Dermis microvascular lymphatic vessel endothelial cell (primary cell): ENCODE measurements at places on chromosomes 3 and 15.

DNA sequence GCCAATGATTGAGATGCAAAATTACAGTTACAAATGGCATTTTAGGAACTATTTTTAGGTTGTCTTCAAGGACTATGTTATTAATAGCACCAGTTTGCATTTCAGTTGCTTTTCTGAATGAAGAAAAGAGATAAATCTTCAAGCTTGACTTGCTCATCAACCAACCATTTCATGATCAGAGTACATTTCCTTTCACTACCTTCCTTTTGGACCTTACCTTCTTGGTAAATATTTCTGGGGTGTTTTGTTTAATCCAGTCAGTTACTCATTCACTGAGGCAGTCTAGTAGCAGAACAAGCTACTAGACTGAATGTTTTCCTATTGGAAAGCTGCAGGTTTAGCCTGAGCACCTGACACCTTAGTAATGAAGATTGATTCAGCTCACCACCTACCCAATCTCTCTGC is 8.2 kb downstream of the SLC27A2 start:
- no peak for DNase-seq

GRCh38 chr15:67564021-67564967 is 21.8 kb downstream of the MAP2K5 start:
- no peak for DNase-seq

GRCh38 chr15:42364529-42364928 is 5.2 kb downstream of the CAPN3 start:
- DNase-seq: peak; percentile 86

- no peak for DNase-seq
These were observed 357.7 kb downstream of the OTOL1 start for GRCh38 chr3:161854232-161854771.

DNA sequence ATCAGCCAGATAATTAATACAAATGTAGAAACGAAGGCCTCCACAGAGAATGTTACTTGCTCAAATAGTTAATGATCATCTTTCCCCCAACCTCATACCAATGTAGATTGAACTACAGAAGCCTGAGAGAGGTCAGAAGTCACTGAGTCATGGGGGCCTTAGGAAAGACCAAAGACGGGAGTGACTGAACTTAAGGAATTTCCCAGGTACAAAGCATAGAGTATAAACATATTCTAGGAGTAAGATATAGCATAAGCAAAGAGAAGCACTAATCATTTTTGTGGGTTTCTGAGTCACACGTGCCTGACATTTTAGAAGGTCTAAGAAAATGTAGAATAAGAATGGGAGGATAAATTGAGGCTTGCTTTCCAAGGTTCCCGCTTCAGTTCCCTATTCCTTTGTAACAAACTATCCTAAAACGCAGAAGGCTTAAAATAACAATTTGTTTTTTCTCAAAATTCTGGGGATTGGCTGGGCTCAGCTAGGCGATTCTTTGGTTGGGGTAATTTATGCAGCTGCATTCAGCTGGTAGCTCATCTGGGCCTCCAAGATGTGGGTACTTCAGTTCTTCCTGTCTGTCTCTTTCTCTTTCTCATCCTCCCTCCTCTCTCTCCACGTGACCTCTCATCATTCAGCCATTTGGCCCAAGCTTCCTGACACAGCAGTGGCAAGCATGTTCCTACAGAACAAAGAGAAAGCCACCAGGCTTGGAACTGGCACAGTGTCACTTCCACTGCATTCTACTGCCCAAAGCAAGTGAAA is 422.6 kb downstream of the FOXP1 start:
- no peak for DNase-seq

- peak; percentile 55 for DNase-seq
These were observed 11.6 kb downstream of the THBS1 start for GRCh38 chr15:39592500-39592899.

- DNase-seq: no peak
These were observed 116.1 kb downstream of the KCNH8 start for GRCh38 chr3:19264424-19264823.

GRCh38 chr3:184366619-184367289 is 5.2 kb downstream of the POLR2H start:
- no peak for DNase-seq

GRCh38 chr15:72339777-72340177 is 19.8 kb upstream of the CELF6 start:
- DNase-seq: peak; percentile 81

DNA sequence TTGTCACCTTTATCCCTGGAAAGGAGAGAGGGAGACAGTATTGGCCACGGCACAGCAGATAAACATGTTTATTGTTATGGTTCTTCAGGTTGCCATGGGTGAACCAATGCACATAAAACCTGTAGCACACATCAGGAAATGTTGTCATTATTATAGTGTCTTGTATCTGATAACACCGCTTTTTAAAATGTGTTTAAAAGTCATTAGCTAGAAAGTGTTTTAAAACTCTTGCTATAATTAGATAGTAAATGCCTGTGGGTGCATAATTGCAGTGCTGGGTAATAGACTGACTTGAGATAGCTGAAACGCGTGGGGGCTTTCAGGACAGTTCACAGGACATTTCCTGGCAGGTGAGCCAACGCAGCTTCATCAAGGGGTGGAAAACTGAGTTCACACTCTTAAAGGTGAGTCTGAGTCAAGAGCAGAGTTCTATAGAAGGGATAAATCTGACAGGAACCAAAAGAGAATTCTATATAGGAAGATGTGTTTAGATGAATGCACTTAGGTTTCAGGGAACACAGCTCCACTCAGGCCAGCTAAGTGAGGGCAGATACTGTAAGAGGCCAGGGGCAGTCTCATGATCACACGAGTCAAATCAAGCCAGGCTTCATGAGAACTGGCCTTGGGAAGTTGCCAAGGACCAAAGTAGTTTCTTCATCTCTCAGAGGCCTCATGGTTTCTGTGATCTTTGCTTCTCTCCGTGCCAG is 35.6 kb upstream of the PPP4R2 start:
- peak; percentile 22 for DNase-seq

DNA sequence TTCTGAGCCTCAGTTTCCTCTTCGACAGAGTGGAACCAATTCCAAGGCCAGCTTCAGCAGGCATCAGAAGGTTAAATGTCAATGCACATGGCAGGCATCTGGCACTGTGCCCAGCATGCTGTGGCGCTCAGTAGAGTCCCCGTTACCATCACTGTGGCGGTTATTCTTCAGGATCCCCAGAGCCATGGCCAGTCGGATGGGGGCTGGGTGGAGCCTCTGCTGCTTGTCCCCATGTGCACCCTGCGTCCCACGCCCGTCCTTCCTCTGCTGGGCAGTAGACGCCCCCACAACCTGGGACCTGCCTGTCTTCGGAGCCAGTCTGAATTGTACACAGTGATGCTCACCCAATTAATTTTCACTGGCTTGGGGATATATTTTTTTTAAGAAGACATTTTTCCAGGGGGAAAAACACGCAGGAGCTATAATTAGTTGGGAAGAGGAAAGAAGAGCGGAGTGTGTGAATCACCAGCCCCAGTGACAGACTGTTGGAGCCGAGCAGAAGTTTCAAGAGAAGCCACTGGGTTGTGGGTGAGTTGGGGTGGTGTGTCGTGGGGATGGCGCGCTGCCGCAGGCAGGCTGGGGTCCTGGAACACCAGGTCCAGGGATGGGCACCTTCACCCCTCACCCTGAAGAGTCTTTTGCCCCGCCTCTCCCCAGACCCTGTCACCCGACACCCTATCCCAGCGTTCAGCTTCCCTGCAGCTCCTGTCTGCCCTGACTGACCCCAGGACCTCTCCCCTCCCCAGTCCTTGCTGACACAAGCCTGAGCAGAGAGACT is 26.8 kb upstream of the RPL29 start:
- peak; percentile 18 for DNase-seq
